ENCODE measurements at places on chromosomes 11 and 22. TPM values are rescaled to one million over a fixed set of nuclear protein-coding genes. Genes with fewer than 3 reads are reported as not detected.
A peak's percentile ranks its signal among the peaks of the same experiment; 100 is the strongest.

ZMAT5 gene
- 21.5 TPM for total RNA-seq

DNA sequence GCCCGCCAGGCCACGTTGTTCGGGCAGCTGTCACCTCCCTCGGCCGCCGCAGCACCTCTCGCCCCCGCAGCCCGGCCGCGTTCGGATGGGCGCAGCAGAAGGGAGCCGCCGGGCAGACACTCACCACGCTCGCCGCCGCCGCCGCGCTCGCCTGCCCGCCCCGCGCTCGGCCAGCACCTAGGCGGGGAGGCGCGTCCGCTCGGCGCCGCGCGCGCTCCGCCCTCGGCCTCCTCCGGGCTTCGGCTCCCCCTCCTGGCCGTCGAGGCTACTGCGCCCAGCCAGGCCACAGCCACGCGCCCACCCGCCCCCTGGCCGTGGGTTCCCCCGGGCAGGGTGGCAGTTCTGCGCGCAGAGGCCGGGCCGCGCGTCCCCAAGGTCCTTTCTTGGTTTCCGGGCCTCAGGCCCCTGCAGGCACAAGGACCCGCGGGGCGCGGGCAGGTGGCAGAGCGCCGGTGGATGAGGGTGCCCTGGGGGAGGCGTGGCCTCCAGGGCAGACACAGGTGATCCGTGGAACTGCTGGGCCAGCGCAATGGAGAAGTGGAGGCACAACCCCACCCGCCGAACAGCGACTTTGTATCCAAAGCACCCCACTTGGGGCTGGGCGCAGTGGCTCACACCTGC is at the start of gene SLC25A22:
Gene SLC25A22, minus strand, starts transcription at position 189 of the 621 bp plus-strand sequence. CDS start 3,275 bp downstream, outside the sequence.
- peak; percentile 88 for DNase-seq

- no peak for DNase-seq
These were observed 6.3 kb downstream of the CD44 start for GRCh38 chr11:35145271-35145670.

- no peak for DNase-seq
These were observed 75.9 kb upstream of the GAB2 start for GRCh38 chr11:78493413-78493975.

DNA sequence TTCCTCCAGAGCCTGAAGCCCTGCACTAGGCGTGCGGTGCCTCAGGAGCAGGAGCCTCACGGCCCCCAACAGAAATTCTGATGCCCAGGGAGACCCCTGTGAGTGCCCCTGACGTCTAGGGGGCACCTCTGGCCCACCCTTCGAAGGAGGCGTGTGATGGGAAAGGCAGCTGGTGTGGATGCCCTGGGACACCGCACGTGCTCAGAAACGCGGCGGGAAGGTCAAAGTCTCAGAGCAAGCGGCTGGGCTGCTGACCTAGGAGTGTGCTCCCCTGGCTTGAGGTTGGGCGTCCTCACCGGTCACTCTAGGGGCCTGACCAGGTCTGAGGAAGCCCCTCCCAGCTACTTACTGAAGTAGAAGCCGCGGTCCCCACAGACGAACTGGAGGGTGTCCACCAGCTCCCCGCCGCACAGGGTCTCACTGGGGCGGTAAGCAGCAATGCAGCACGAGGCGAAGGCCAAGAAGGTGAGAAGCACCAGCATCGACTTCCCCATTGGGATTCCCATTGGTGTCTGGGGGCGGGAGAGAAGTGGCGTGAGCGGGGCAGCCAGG is 4.1 kb downstream of the IGF2 start:
- no peak for DNase-seq

GRCh38 chr22:29072979-29073617 is at the start of gene KREMEN1:
TSS of gene KREMEN1 (plus strand) at chr22:29073035. CDS start at chr22:29073131, 96 bp downstream.
- no peak for DNase-seq

- DNase-seq, result no peak
These were observed 110.1 kb downstream of the RPL27A start for GRCh38 chr11:8792710-8793109.

GRCh38 chr11:123195188-123196059 is at the start of gene CLMP:
TSS of gene CLMP (minus strand) at chr11:123195248. CDS start at chr11:123194940, 308 bp downstream.
- no peak for DNase-seq
